Activated CD4-positive, CD25-positive, alpha-beta regulatory T cell treated with anti-CD3 and anti-CD28 coated beads, Interleukin-2, amount 50 U/mL, for 24 hours (primary cell): ENCODE measurements at places on chromosomes 11 and 22.

- no peak for ATAC-seq
Measured at GRCh38 chr11:47857485-47857884, 9.3 kb upstream of the NUP160 start.

GRCh38 chr11:19728436-19728835 is 15.8 kb downstream of the NAV2 start:
- no peak for ATAC-seq

DNA sequence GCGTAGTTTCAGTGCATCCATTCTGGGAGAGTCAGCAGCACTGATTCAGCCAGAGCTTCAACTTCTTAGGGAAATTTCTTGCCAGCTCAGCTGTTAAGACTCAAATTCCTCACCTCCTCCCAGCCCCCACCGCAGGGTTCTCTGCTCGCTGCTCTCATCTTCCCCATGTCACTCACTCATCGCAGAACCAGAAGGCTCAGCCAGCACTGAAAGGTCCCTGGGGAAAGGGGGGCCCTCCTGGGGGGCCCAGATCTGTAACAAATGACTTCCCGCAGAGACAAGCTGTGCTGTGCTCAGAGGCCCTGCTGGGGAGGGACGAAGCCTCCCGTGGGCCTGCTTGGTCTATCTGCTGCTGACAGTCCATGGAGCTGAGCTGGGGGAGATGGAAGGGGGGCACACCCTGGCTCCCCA is 220.6 kb downstream of the NTM start:
- no peak for ATAC-seq

- no peak for ATAC-seq
Measured at GRCh38 chr11:16926883-16927626, 87.2 kb downstream of the PLEKHA7 start.

GRCh38 chr22:24027991-24028390 is 16.9 kb downstream of the CABIN1 start:
- no peak for ATAC-seq

DNA sequence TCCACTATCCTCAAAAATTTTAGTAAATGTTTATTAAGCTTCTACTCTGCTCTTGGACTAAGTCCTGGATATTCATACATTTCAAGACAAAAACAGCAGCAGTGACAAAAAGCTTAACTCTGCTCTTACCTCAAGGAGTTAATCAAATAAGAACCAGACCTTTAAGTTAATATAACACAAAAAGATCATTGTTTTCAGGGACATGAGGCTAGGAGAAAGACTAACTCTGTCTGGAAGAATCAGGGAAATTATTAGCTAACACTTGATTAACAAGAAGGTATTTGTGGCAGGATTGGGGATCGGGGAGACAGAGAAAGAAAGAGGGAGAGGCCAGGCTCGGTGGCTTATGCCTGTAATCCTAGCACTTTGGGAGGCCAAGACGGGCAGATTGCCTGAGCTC is 74.4 kb downstream of the PPP2R1B start:
- no peak for ATAC-seq

DNA sequence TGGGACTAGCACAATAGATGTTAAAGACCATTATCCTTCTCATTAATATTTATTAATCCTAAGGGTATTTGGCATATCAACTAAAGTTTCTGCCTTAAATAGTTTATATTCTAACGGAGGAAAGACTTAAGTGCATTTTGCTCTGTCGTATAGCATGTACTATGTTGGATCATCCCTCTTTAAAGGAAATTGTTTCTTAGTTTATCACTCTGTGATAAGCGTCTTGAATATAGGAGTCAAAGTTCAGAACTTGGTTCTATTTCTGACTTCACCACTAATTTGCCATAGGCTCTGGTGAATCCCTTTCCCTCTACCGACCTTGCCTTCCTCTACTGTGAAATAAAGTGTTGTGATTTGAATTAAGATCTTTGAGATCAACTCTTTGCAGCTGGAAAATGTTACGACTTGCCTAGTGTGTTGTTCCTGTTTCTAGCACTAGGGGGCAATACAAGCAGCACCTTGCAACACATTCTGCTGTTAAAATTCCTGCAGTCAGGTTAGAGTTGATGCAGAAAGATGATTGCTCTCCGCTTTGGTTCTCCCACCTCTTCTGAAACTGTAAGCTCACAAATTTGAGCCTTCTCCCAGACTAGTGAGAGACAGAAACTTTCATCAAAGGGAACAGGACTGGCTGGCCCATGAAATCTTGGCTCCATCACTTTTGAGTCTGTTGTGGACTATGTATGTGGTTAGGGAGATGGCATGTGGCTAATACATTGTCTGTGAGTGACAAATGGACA is 27.8 kb upstream of the ZNRF3 start:
- no peak for ATAC-seq

DNA sequence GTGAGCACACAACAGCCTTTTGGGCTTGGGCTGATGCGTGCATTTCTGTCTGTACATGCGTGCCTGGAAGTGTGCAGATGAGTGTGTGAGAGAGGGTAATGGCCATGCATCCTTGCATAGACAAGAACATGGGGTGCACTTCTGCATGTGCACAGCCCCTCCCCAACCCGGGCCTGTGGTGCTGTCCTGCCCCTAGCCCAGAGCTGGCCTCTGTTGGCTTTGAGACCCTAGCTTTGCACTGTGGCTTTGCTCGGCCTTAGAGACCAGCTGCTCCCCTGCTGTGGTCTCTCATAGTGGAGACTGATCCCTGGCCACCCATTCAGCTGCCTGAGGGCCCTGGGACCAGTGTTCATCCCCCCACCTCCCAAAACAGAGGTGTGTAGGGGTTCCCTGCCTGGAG is 25.4 kb downstream of the ST3GAL4 start:
- ATAC-seq, result no peak

GRCh38 chr11:47355283-47356128 is 3.0 kb upstream of the MYBPC3 start:
- no peak for ATAC-seq

- no peak for ATAC-seq
Measured at GRCh38 chr22:17198170-17199002, 20.8 kb downstream of the ADA2 start.

DNA sequence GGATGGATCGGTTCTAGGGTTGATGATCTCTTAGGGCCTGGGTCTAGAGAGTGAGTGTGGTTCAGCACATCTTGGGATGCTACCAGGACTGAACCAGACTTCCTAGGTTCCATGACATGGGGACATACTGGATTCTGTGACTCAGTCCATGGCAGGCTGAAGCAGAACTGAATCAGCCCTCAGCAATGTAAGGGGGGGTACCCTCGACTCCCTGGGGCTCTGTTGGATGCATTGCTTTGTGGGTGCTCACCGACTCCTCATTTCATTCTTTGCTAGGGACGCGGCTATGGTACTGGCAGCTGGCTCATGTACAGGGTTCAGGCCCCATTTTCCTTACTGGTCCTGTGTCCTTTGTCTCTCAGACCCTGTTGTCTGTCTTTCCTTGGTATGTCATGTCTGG is 733 bp upstream of the GRAMD1B start:
- no peak for ATAC-seq

DNA sequence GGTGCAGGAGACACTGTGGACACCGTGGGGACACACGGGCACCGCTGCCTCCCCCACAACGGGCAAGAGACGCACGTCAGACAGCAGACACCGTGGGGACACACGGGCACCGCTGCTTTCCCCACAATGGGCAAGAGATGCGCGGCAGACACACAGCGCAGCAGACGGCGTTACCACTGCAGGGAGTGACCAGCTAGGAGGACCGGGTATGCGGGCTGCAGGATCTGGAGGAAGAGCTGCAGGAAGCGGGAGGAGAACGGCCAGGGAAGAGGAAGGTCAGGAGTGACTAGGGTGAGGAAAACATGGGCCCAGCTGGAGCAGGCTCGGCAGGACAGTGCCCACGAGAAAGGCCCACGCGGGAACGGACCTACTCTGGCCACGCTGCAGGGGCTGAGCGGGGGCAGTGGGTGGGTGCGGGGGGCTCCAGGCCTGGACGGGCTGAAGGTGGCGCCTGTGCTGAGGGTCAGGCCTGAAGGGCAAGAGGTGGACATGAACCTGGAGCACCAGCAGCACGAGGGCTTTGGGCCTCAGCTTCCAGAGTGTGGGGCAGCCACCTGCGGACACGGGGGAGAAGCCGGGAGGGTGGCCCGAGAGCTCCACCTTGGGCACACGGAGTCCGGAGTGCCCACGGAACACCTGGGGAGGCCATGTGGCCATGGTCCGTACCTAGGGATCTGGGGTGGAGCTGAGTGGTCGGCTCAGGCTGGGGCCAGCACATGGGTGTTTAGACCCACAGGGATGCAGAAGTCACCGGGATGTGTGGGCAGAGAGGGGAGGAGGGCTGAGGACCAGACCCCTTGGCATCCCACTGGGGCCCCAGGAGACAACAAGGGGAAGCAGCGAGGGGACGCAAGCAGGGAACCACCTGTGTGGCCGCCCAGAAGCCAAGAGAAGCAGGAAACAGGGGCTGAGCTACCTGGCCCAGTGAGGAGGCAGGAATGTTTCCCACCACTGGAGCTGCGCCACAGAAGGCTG is 16.5 kb downstream of the TOLLIP start:
- ATAC-seq, result no peak
